T1000 (cell line): ENCODE measurements at places on chromosomes 3 and 15.

- no peak for DNase-seq
Observed at GRCh38 chr15:88509964-88510363, 36.5 kb downstream of the DET1 start.

- DNase-seq, result no peak
Observed at GRCh38 chr3:13292375-13292774, 127.7 kb downstream of the NUP210 start.

DNA sequence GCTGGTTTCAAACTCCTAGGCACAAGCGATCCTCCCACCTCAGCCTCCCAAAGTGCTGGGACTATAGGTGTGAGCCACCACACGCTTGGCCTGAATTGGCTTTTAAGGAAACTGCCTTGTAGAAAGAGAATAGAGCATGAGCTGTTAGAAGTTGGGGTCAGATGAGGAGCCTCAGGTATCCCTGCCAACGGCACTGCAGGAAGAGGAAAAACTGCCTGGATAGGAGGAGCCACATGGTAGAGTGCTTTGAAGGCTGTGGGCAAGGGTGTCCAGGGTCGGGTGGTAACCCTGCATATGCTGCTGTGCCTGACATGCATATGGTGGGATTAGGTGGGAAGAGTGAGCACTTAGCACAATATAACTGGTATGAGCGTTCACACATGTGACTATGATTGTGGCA, 55.0 kb downstream of the BSN start:
- no peak for DNase-seq

- peak; percentile 80 for DNase-seq
Observed at GRCh38 chr15:60392986-60393790, 4.6 kb downstream of the ANXA2 start.

- peak; percentile 77 for DNase-seq
Observed at GRCh38 chr15:68559345-68560310, 19.2 kb upstream of the CORO2B start.

DNA sequence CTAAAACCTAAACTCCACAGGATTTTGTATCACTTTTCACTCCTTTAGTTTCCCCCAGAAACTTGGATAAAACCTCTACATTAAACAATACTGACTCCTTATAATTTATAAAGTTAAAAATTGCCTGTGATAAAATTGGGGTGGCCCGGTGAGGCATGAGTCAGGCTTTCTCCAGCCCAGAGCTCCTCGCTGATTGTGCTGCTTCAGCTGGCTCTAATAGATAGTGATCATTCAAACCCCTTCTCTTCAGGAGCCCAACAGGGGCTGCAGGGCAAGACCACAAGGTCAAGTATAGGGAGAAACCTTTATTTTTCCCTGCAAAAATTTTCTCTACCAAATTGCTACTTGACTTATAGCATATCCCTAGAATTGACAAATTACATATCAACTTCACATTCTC, 308.2 kb downstream of the PLCL2 start:
- no peak for DNase-seq

DNA sequence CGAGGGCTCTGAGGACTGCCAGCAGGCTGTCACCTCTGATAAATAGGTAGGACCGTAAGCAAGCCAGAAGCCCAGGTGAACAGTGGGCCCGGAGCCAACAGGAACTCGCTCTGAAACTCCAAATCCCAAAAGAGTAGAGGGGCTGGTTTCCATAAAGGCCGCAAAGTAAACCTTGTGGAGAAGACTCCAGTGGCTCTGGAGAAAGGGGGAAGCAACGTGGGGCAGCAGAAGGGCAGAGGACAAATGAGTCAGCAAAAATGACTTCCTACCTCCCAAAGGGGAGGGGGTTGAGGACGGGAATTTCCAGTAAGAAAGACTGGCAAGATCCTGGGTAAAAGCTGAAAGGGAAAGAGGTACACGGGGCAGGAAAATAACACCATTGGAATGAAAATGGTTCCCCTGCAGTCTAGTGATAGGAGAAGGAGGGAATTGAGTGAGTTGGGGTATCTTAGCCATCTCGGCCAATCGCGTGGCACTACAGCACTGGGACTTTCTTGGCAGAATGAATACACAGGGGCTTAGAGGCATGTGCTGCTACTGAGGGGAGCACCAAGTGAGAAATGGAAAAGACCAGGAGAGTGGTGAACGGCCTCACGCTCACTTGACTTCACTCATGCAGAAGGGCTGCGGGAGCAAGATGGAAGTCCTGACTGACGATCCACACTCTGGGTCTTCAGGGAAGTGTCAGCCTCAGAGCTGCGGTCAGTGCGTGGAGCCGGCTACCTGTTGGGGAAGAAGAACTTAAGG, 33.2 kb downstream of the BMF start:
- no peak for DNase-seq
